ENCODE measurements at places on chromosomes 3 and 15.

GRCh38 chr15:67186688-67187087 lies 67.8 kb downstream of the AAGAB start:
- DNase-seq, result no peak

DNA sequence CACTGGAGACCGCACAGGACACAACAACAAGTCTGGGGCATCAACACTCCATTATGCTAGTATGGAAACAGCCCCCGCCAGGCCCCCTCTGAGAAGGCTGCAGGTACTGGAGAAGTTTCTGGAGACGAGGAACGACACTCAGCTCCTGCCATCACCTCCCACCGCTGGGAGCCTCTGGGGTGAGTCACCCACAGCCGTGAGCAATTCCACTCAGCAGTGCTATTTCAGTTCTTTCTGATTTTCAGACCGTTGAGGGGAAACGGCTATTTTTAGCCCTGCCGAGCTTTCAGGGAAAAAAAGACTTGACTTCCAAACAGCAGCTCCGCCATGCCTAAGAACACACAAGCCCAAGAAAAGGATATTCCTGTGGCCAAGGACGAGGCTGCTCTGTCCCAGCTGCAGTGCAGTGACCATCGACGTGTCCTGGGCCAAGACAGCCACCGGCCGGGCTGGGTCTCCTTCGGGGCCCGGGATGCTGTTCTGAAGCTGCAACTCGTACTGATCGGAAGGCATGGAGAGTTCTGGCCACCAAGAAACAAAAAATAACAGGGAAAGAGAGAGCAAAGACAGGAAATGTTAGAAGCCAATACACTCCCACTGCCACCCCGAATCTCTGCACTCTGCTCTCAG lies 40.8 kb downstream of the NUP210 start:
- DNase-seq, result no peak

- no peak for DNase-seq
Measured at GRCh38 chr3:125035217-125035616, 20.6 kb downstream of the HEG1 start.

DNA sequence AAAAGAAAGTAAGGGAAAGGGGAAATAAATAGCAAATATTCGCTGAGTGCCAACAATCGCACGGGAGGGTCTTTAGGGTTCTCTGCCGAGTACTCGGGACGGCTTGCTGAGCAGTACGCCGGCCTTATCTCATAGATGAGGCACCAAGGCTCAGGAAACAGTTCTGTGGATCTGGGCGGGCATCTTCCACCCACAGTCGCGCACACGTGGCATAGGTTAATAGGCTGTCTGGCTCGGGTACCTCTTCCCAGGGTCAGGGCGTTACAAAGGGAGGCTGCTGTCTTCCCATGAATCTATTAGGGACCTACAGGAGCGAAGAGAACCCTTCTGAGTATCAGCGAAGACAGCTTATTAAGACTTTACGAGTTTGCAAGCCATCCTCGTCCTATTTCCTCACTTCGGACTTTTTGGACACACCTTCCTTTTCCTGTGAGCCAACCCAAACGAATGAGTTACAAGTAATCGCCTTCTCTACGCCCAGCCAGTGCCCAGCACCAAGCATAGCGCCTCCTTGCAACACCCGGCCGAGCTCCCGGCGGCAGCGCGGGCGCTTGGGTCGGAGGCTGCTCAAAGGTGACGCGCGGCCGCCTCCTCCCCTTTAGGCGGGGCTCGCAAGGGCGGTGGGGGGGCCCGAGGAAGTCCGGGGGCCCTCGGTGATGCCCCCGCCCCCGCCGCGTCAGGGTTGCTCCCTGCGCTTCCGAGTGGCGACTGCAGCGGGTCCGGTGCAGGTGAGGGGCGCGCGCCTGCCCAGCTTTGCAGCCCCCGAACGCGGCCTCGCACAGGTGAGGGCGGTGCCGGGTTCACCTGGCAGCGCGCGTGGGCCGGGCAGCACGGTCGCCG lies at the start of gene MCTP2:
MCTP2 (plus strand) TSS at position 679 of the 840 bp plus-strand sequence. CDS start 66,705 bp downstream, outside the sequence.
- DNase-seq, result peak; percentile 87

DNA sequence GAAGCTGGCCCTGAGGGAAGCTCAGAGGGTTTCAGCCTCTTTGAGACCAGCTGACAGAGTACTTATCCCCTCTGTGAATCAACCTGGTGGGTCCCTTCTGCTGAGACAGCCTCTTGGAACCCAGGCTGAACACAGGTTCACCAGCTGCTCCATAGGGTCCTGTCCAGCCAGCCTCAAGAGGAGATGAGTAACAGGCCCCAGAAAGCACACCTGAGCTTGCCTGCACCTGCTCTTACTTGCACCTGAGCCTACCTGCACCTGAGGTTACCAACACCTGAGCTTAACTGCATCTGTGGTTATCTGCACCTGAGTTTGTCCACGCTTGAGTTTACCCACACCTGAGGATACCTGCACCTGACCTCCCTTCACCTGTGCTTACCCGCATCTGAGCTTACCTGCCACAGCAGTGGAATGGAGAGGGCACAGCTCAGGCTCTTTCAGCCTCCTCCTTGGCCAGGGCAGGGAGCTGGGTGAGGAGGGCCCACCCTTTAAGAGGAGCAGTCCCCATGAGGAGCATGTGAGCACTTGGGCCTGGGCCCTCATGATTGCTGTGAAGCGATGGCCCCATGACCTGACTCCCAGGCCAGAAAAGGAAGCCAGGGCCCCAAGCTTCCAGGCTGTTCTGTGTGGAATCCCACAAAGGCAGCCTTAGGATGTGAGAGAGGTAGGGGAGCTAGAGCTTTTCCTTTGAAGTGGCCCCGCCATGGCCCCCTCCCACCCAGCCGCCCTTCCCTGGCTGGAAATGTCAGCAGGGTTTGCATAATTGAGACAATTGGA lies at the start of gene TRPM1:
TRPM1 (minus strand) TSS at position 464 of the 777 bp plus-strand sequence. CDS start 20,370 bp downstream, outside the sequence.
- DNase-seq, result no peak

GRCh38 chr15:64847016-64847415 lies 5.3 kb downstream of the PLEKHO2 start:
- DNase-seq, result no peak

DNA sequence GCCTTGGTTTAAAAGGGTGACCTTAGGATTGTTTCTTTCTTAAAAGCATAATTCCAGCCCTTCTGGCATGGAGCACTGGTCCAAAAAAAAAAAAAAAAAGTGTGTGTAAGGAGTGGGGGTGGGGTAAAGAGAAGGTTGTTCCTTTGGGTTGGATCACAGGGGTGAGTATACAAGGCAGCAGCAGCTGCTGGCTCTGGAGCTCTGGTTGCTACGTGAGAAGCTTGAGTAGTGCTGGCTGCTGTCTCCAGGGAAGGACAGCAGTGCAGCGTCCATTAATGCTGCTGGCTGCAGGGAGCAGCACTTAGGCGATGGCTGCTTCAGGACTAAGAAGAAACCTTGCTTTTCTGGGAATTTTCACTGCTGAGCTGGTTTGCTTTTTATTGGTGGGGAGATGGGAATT lies 2.3 kb downstream of the SETD5 start:
- no peak for DNase-seq

DNA sequence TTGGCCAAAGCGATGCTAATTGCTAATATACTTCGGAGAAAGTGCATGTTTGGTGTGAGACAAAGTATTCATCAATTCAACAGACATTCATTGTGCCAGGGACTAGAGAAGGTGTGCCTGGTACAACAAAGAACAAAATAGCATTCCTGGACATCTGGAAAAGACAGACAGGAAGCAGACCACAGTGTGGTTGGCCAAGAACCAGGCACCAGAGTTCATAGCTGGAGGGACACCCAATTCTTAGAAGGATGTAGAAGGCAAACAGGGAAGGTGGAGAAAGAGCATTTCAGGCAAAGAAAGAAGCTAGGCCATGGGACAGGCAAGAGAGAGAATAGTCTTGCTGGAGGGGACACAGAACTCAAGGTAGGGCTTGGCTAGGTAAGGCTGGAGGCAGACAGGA lies 105.8 kb upstream of the ETV5 start:
- DNase-seq, result no peak

DNA sequence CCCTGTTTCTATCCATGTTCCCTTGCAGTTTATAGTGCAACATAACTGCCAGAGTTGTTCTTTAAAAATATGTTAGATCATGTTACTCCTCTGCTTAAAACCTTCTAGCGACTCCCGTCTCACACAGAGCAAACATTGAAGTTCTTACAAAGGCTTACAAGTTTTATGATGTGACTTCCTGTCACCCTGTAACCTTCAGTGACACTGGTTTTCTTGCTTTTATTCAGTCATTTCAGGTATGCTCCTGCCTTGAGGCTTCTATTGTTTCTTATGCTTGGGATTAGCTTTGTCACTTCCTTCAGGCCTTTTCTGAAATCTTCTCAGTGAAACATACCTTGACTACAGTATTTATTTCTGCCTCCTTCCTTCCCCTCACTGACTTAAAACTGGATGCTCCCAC lies 252.1 kb downstream of the DOCK3 start:
- DNase-seq, result no peak

- DNase-seq, result no peak
Measured at GRCh38 chr3:178551916-178552321, 15.7 kb downstream of the KCNMB2 start.

- peak; percentile 59 for DNase-seq
Measured at GRCh38 chr3:100210772-100211135, 50.0 kb upstream of the TBC1D23 start.

- peak; percentile 83 for DNase-seq
Measured at GRCh38 chr3:13009132-13009945, 63.9 kb downstream of the IQSEC1 start.

DNA sequence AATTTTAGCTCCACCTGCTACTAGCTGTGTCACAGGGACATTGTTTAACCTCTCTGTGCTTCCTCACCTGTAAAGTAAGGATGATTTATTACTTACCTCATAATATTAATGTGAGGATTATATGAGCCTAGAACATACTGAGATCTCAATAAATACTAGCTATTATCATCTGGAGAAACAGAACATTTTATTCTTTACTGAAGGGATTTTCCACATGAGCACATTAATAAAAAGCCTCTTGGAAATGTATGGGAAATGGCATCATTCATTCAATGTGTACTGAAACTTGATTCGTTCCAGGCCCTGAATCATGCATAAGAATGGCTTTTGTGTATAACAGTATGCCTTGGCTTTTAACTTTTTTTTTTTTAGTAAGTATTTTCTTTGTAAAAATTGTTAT lies 11.0 kb upstream of the CEMIP start:
- DNase-seq, result no peak

- no peak for DNase-seq
Measured at GRCh38 chr3:4091786-4092185, 211.4 kb upstream of the SETMAR start.

- DNase-seq, result no peak
Measured at GRCh38 chr3:112360561-112360960, 27.6 kb downstream of the CD200 start.

DNA sequence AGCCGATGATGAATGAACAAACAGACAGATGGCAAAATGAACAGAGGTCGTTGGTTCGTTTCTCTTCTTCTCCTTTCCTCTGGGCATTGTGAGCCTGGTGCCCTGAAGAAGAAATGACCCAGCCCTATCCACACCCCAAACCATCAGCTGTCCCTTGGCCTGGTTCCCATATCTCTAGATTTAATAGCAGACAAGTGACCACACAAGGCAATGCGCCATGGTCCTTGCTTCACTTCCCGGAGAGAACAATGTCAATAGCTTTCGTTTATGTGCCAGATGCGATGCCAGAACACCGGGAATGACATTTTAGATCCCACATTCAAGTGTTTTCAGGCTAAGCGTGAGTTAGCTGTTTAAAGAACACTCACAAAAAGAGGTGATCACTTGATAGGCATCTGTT lies 17.7 kb downstream of the POC1A start:
- DNase-seq, result no peak

DNA sequence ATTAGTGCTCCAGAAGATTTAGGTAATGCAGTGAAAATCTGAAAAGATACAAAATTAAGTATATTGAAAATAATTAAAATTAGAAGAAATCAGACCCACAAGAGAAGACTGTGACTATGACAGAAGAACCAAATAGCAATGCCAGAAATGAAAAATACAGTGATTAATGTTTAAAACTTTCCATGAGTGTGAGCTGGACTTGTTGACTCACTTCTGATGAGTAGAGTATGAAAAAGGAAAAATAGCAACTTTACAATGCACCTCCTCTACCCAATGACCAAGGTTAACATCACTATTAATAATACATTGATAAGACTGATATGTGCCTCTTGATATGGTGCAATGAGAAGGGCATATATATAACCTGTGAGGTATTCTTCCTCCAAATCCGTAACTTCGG lies 39.3 kb upstream of the SLC22A13 start:
- no peak for DNase-seq

DNA sequence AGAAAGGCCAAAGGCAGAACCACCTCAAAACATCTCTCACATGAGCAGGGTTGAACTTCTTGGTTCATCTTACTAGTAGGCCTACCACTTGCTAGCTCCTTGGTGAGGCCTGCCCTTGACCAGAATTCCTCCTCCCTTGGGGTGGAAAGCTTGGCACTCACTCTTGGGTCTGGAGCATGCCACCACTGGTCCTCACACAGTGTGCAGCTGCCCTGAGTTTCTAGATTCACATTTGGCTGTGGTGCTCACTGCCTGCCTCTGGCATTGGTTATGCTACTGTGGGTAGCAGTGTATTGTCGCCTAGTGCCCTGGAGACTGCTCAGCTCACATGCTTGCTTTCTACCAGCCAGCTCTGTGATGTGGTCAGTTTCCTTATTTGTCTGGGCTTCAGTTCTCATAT lies 23.7 kb downstream of the OXNAD1 start:
- DNase-seq, result no peak

GRCh38 chr3:161386991-161387770 lies 15.9 kb upstream of the SPTSSB start:
- no peak for DNase-seq

DNA sequence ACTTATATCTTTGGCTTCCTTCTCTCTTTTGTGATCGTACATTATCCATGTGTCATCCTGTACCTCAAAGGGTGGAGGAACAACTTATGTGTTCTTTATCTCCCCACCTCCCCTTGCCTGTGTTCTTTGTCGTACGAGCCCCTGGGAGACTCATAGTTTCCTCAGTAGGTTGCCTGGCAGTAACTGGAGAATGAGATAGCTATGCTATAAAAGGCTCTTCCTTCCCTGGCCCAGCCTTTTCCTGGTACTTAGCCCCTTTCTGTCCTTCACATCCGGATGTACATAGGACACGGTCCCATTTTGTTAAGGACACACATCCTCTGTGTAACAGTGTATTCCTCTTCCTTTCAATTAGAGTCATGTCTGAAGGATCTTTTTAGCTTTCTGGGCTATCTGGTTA lies 32.1 kb downstream of the PLCL2 start:
- no peak for DNase-seq

GRCh38 chr3:162171970-162172369 lies 675.4 kb downstream of the OTOL1 start:
- no peak for DNase-seq
